Activated CD8-positive, alpha-beta T cell treated with anti-CD3 and anti-CD28 coated beads, Interleukin-2, amount 10 ng/mL, durations not matched to agents 7 days and 5 days (primary cell): ENCODE measurements at places on chromosomes 1 and 21. TPM values are rescaled to one million over a fixed set of nuclear protein-coding genes. Genes with fewer than 3 reads are reported as not detected.

GRCh38 chr1:37347104-37347649 lies 127.2 kb upstream of the ZC3H12A start:
- no peak overlapping the region for H3K27ac ChIP-seq
- no peaks in the 10 kb centered on the region for H3K27me3 ChIP-seq
- no peak overlapping the region for H3K4me3 ChIP-seq
- no peaks in the 10 kb centered on the region for H3K36me3 ChIP-seq
- H3K4me1 ChIP-seq, result no peaks in the 10 kb centered on the region

DNA sequence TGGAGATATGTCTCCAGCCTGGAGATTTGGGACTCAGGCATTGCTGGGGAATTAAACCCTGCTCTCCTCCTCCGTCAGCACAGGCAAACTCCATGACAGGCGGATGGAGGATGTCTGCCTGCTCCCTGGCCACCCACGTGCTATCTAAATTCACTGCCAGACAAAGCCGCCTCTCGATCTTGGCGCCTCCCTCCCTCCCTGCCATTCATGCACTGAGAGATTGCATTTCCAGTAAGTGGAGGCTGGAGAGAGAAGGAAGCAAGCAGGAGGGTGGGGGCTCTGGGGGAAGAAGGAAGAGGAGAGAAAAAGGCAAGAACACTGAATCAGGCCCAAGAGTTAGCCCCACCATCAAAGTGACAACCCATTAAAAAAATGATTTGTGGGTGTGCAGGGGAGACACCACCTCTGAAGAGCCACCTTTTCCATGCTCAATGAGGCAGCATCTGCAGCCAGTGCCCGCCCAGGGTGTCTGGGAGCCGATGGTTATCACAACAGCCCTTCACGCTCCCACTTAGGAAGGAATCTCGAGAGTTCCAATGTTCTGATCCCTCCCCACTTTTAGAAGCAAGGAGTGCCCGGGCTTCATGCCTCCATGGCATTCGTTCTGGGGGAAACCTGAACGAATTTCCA lies 183.0 kb downstream of the HIVEP3 start:
- no peak overlapping the region for H3K27ac ChIP-seq
- peaks cover 28% of the 10 kb centered on the region for H3K4me1 ChIP-seq
- DNase-seq, result no peak
- H3K36me3 ChIP-seq, result peaks cover 5% of the 10 kb centered on the region
- H3K4me3 ChIP-seq, result no peak overlapping the region
- no peaks in the 10 kb centered on the region for H3K27me3 ChIP-seq

DNA sequence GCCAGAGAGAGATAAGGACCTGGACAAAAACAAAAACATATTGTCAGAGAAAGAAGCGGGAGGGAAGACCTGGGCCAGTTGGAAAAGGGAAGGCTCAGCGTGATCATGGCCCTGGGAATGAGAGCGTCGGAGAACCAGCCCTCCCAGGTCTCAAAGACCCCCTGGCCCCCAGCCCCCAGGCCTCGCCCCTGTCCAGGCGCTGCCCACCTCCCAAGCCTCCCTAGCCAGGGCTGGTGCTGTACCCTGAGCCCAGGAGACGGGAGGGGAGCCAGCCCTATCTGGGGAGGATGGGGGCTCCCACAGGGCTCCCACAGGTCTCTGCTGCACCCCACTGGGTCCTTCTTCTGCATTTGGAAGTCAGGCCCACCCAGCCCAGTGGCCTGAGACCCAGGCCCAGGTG lies 15.1 kb downstream of the CHD5 start:
- no peak for DNase-seq
- H3K27ac ChIP-seq, result no peak overlapping the region
- no peak overlapping the region for H3K4me3 ChIP-seq
- no peaks in the 10 kb centered on the region for H3K4me1 ChIP-seq
- H3K36me3 ChIP-seq, result no peaks in the 10 kb centered on the region

DNA sequence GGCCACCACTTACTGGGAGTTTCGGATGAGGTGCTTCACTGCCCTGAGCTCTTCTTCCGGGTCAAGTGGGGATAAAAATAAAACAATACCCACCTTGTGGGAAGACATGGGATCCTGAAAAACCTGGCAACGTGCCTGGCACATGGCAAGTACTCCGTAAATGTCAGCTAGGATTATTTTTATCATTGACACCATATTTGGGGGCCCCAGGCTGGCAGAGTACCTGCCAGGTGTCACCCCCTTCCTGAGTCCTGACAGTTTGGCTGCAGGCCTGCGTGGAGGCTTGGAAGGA lies 9.2 kb upstream of the EPHA2 start:
- peaks cover 53% of the 10 kb centered on the region for H3K4me1 ChIP-seq
- peaks cover 25% of the 10 kb centered on the region for H3K27me3 ChIP-seq
- H3K27ac ChIP-seq, result no peak overlapping the region
- H3K4me3 ChIP-seq, result no peak overlapping the region
- DNase-seq, result no peak

- H3K4me3 ChIP-seq, result no peak overlapping the region
- H3K27me3 ChIP-seq, result no peaks in the 10 kb centered on the region
- H3K36me3 ChIP-seq, result no peaks in the 10 kb centered on the region
- H3K27ac ChIP-seq, result no peak overlapping the region
- no peak for DNase-seq
Observed at GRCh38 chr1:88433556-88433955, 250.5 kb upstream of the PKN2 start.

DNA sequence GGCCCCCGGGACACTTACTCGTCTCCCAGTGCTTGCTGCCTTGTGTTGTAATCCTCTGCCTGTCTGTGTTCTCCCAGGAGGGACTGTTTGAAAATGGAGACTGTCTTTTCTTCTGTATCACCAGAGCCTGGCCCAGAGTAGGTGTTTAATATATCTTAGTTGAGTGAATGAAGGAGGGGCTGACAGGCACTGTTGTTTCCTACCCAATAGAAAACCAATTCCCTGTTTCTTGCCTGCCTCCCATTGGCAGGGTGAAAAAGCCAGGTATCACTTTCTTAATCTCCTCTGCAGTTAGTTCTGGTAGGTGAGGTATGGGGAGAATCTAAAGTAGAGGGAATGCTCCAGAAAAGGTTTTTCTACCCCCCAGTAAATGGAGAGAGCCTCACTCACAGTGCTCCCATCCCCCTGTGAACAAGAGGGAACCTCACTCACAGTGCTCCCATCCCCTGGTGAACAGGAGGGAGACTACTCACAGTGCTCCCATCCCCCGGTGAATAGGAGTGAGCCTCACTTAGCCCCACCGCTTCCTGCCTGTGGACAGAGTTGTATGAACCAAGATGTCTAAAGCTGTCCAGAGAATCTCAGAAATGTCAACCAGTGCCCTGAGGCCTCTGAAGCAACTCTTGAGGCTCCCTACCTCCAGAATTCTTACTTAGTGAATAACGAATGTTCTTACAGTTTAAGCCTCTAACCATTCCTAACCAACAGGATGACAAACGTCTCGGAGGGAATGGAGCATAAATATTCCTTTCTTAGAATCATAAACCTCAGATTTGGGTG lies at the start of gene GJA5:
GJA5 (minus strand) TSS at position 122 of the 780 bp plus-strand sequence. CDS start 1,364 bp downstream, outside the sequence.
- H3K27ac ChIP-seq, result peak within 1 kb of the TSS; percentile 78
- H3K27me3 ChIP-seq, result peaks cover 6% of the 10 kb centered on the region
- H3K36me3 ChIP-seq, result no peaks in the 10 kb centered on the region
- H3K4me1 ChIP-seq, result peaks cover 29% of the 10 kb centered on the region

DNA sequence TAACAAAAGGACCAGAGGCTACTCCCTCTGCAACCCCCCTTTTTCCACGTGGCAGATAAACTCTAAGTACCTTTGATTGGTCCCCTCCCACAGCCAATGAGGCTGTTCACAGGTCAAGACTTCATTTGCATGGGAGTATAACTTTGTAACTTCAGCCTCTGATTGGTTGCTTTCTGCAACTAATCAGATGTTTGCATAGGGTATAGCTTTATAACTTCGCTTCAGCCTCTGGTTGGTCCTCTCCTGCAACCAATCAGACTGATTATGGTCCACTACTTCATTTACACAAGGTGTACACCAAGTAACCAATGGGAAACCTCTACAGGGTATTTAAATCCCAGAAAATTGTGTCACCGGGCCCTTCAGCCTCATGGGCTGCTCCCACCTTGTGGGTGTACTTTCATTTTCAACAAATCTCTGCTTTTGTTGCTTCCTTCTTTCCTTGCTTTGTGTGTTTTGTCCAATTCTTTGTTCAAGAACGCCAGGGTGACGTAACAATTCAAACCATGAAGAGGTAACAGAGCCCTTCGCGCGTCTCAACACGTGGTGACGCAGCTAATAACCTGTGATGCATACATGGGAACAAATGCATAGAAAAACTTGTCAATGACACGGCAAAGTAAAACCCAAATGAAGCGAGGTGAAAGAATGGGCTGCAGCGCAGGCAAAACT lies 47.2 kb downstream of the VPS26C start:
- H3K27ac ChIP-seq, result peak overlapping the region; percentile 91
- peaks cover 51% of the 10 kb centered on the region for H3K4me1 ChIP-seq
- DNase-seq, result peak; percentile 55
- peak overlapping the region; percentile 88 for H3K4me3 ChIP-seq
- H3K36me3 ChIP-seq, result peaks cover 42% of the 10 kb centered on the region

Gene FAM78B
- 0.16 TPM for total RNA-seq

Gene RABIF
- 13.6 TPM for total RNA-seq

Gene LCE1C
- not detected for total RNA-seq
